ENCODE measurements at places on chromosomes 6 and 20.

- DNase-seq, result no peak
Measured at GRCh38 chr20:35187584-35188190, 15.8 kb downstream of the PROCR start.

DNA sequence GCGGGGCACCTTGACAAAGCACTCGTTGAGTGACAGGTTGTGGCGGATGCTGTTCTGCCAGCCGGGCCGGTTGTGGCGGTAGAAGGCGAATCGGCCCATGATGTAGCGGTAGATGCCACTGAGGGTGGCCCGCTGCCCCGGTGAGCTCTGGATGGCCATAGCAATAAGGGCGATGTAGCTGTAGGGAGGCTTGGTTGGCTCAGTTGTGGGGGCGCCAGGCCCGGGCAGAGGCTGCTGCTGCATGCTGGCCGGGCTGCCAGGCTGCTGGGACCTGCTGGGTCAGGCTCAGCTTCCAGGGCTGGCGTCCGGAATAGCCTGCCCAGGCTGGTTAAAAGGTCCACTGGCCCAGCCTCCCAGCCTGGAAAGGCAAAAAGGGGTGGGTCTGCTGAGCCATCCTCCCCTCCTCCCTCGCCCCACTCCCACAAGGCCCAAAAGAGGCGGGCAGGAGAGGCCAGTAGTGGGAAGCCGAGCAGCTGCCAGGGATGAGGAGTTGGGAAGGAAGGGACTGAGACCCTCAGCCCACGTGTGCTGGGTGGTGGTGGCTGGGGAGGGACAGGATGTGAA is at the start of gene FOXS1:
Gene FOXS1, minus strand, starts transcription at position 305 of the 564 bp plus-strand sequence. Its CDS starts 62 bp downstream, at position 243.
- peak; percentile 58 for DNase-seq

DNA sequence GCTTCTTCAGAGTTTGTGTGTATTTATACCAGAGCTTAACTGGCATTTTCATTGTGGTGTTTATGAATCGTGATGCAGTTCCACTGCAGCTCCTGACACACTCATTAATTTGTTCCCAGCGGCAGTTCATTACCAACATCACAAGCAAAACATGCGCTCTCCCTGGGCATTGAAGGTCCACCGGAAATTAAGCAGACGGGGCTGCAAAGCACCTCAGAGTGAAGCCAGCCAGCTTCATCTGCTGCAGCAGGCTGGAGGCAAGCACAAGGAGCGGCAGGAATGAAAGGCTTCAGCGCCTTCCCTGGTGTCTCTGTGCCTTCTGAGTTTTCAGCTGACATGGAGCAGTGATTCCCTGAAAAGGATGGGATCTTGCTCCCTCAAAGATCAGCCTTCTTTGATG is 246.0 kb upstream of the SPTLC3 start:
- DNase-seq, result peak; percentile 1

DNA sequence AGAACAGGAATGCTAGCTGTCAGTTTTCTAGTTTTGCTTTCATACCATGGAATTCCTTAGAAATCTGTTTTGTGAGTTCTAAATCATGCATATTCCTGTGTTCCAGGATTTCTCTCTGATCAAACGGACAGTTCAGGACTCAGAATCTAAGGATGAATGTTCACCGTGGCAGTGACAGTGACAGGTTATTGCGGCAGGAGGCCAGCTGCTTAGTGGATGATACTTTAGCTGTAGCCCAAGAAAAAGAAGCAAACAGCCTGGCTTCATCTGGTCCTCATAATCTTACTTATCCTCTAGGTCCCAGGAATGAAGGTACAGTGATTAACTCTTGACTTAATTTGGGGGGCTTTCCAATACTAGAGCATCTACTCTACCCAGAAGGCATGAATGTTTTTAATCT is 27.1 kb downstream of the KCTD20 start:
- no peak for DNase-seq

DNA sequence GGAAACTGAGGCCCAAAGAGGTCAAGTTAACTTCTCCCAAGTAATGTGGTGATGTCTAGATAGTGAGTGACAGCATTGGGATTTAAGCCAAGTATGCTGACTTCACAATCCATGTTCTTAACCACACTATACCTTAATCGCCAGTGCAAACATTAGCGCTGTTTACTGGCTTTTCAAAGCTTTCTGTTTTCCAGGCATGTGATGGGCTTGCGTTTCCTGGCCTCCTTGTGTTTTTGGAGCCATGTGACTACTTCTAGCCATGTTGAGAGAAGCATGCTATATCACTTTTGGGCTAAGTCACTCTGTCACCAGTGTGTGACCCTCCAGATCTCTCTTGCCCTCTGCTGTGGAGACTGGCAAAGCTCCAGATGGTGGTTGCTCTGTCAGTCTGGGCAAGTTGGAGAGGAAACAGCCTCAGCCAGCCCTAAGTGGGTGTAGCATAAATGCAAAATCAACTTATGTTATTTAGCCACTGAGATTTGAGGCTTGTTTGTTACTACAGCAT is 76.9 kb downstream of the ANKRD6 start:
- DNase-seq, result no peak

DNA sequence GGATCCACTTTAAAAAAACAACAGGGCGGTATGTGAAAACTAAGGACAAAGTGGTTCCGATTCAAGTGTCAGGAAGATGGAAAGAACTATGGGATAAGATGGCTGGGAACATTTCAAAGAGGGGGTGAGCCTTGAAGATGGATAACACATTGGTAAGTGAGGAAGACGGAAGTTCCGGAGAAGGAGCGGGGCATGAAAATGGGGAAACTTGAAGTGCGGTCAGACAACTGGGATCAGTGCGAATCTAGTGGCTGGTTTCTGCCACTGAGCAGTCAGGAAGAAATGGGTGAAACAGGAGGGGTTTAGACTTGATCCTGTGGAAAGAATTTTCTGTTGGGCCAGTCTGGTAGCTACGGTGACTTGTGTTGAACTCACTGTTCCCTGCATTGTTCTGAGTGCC is 1.2 kb downstream of the NAA20 start:
- no peak for DNase-seq

- DNase-seq, result no peak
Measured at GRCh38 chr20:59770270-59770669, 163.2 kb downstream of the SYCP2 start.

GRCh38 chr20:45036044-45036755 is 64.7 kb downstream of the KCNS1 start:
- DNase-seq, result peak; percentile 71

DNA sequence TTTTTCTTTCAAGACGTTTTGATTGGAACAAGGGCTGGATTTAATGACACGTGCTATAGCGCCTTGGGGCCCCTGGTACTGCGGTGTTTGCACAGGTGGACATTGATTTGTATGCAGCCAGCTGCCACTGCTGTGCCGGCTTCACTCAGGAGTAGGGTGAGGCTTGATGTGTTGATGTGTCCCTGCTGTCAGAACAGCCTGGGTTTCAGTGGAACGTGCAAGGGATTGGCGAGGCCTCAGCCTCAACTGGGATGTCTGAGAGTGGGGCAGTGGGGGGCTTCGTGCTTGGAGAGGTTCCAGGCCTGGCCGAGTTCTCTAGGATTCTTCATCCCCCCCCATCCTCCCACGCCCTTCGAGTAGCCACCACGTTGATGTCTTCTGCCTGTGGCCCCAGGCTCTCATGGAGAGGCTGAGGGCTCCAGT is 23.0 kb downstream of the PYGB start:
- no peak for DNase-seq

All from fibroblast of skin of scalp (primary cell).